ENCODE measurements at places on chromosomes 1 and 21. TPM values are rescaled to one million over a fixed set of nuclear protein-coding genes. Genes with fewer than 3 reads are reported as not detected.

TSPAN2 gene
- total RNA-seq, result 28.5 TPM

RNU1-3 gene
- under 0.01 TPM for total RNA-seq

PADI2 gene
- 0.94 TPM for total RNA-seq

PRUNE1 gene
- total RNA-seq, result 25.3 TPM

AMY1B gene
- not detected for total RNA-seq

NBPF10 gene
- 1.1 TPM for total RNA-seq

AKNAD1 gene
- total RNA-seq, result 1.7 TPM

KIRREL1 gene
- 20.6 TPM for total RNA-seq

Measured in occipital lobe (tissue), 3 donors.